NCI-H146 (cell line): ENCODE measurements at places on chromosomes 7 and 10.

- DNase-seq, result no peak
Measured at GRCh38 chr7:100547872-100548271, 8.9 kb downstream of the AGFG2 start.

DNA sequence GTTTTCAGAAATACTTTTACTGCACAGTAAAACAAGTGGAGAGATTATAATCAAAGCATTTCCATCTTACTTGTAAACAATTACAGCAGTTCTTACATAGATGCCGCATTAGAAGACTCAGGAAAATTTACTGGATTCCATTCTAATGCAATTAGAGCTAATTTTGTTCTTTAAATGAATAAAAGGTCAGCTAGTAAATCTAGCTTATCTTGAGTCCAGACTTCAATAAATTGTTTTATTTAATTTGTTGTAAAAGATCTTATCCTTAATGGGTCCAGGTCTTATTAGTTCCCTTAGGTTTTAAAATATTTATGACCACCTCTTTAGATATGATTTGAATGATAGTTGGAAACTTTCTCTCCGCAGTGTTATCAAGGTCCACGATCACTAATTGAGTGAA lies 70.2 kb upstream of the GATA3 start:
- DNase-seq, result no peak

DNA sequence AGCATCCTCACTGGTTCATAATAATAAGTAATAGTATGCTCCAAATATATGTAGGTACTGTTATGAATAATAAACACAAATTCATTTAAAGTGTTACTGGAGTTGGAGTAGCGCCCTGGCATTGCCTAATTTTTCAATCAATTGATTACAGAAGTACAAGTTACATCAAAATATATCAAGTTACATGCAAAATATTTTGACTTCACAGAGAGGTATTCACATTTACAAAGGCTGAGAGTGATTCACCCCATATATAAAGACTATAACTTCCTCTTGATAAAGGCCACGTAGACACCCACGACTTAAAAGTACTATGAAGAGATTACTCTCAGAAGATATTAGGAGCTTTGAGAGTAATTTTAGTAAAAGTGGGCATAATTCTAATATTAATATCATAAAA lies 13.6 kb upstream of the COL17A1 start:
- no peak for DNase-seq

DNA sequence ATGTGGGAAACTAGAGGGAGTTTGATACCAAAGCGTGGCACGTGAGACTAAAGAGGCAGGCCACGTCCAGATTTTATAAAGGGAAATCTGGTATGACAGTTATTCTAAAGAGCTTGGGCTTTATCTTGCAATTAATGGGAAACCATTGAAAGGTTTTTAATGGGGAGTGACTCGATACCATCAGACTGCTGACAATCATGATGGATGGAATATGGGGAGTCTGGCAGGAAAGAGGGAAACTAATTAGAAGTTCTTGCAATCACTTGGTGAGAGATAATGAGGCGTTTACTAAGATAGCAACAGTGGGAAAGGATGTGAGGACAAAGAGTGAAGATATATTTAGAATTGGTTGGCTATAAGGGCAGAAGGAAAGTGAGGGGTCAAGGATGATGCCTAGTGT lies 94.0 kb downstream of the MBL2 start:
- no peak for DNase-seq

DNA sequence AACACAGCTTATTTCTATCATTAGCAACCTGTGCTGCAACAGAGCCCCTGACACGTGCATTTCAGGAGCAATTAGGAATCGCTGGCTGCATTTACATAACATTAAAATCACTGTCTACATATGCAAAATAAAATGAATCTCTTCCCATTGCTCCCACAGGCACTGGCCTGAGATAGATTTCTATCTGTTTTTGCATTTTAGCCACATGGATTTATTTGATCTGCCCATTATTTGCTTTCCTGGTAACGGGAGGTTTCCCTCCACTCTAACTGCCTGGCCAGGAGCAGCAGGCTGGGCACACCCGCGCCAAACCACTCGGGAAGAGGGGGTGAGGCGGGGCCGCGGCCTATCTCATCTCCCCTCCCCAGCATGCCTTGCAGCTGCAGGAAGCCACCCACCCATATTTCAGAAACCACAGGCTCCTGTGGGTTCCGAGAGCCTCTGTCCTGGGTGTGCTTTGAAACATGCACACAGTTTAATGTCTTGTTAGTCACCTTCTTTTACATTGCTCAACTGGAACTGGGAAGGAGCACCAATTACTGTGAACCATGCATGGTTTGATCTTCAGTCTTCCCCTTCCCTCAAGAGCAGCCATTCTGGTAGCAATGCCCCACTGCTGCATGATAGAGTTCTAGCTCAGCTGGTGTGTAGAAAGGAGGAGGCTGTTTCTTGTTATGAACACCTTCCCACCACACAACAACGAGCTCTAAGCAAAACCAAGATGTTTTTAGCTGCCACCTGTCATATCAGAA lies 37.7 kb upstream of the IKZF1 start:
- DNase-seq, result no peak

DNA sequence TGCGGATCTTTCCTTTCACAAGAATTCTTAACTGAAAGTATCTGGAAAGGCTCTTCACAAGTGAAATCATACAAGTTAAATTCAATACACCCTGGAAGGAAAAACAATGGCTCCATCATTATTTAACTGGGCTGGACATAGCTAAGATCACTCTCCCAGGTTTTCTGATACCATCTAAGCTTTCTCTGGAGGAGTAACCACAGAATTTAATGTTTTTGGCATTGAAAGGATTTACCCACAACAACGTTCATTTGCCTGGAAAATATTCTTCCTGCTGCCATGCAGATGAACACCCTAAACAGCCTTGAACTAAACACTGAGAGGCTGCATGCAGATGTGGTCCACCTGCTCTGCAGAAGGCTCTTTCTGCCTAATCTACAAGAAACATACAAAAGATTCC lies 4.3 kb downstream of the NEBL start:
- DNase-seq, result no peak

DNA sequence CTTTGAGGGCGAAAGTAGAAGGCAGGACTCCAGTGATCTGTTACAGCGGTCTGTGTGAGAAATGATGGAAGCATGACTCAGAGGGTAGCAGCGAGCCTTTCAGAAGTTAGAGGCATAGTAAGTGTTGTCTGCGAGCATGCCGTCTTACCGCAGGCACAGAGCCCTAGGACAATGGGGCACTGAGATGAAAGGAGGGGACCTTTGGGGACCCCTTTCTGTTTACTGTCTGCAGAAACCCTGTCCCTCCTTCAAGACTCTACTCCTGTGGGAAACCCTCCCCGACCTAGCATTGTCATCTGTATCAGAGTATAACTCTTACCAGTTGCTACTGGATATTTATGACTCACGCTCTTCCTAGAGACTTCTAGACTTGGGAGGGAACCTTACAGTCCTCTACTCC lies 87.2 kb upstream of the AGK start:
- DNase-seq, result no peak

GRCh38 chr7:18405726-18406125 lies 89.8 kb upstream of the HDAC9 start:
- no peak for DNase-seq

GRCh38 chr10:84196083-84196482 lies 1.7 kb downstream of the CDHR1 start:
- peak; percentile 95 for DNase-seq

DNA sequence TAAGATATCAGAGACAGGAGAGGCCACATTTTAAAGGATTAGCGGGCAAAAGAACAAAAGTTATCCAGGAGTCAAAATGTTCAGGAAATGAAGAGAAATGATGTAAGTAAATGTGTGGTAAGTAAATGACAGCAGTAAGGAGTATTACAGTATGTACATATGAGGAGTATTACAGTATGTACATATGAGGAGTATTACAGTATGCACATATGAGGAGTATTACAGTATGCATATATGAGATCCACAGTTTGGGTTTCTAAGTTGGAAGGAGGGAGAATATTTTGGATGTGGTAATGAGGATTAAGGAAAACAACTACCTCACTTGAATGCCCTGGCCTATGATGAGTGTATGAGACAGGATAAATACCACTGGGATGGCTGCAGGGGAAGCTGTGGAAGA lies 192.4 kb upstream of the DGKB start:
- no peak for DNase-seq

GRCh38 chr10:15487376-15487775 lies 116.3 kb upstream of the FAM171A1 start:
- DNase-seq, result no peak

DNA sequence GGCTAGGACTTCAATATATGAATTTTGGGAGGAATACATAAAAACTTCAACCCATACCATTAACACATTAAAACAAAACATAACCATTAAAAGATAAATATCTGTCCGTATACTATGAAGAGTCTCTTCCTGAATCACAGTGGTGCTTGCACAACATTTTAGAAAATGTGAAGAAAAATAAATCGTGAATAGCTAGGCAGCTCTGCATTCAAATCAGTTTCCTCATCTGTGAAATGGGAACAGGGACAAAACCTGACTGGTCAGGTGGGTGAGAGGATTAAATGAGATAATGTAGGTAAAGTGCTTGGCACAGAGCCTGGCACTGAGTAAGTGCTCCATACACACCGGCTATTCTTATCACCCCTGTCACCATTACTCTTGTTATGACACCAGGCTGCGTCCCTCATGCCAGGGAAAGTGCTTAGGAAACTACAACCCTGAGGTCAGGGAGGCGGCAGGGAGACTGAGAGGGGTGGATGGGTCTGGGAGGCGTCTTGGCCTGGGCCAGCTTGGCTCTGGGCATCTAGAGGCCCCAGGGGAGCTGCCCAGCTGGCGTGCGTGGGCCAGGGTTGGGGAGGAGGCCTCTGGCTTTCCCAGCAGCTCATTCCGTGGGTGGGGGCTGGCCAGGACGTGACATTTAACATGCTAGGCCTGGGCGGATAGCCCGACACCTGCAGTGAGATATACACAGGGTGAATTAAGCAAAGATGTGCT lies 78.3 kb downstream of the SH3PXD2A start:
- DNase-seq, result no peak

DNA sequence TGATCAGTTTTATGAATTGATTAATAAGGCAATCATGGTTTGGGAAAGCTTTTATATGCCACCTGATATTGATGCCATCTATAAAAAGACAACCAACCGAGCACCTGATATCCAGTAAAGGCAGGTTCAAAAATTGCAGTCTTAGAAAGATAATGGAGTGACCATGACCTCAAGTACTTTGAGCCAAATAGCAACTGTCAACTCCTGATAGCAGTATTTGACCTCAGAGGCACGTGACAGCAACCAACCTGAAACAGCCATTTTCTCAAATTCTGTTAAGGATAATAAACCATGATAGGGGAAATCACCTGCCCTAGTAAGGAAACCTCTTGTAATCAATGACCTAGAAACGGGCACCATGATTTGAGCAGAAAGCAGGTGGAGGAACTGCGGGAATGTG lies 77.1 kb upstream of the NFE2L3 start:
- peak; percentile 15 for DNase-seq

DNA sequence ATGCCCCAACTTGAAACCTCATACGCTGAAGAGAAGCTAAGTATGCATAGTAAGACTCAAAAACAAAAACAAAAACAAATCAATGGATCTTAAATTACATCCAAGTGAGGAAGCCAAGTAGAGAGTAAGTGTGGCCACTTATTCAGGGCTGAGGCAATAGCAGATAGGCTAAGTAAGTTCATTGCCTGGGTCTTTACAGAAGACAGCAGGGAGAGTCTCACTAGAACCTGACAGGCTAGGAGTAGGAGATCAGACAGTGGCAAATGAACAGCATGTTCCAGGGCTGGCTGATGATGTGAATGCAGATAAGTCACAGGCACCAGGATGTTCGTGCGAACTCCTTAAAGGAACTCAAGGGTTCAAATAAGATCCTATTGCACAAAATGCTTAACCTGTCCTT lies 568.6 kb downstream of the KCNMA1 start:
- no peak for DNase-seq

GRCh38 chr10:124683814-124684213 lies 60.4 kb downstream of the FAM53B start:
- no peak for DNase-seq

- DNase-seq, result no peak
Measured at GRCh38 chr10:132320654-132321469, 11.1 kb upstream of the LRRC27 start.

DNA sequence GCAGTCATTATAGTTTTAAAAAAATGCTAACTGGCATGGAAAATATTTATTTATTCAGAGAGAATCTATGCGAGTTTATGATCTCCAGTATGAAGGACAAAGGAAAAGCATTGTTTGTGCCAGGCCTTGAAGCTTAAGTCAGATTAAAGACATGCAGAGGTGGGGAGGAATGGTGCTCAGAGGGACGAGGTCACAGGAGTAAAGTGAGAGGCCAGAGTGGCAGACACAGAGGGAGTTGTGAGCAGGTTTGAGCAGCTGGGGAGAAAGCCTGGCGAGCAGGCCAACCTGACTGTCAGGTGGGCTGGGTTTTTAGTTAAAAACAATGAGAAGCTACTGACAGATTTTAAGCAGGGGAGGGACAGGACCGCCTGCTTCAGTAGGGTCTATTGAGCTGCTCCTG lies 6.8 kb upstream of the CCNY start:
- no peak for DNase-seq
